Smooth muscle cell of the coronary artery (primary cell): ENCODE measurements at places on chromosomes 3 and 15. TPM values are rescaled to one million over a fixed set of nuclear protein-coding genes. Genes with fewer than 3 reads are reported as not detected.

TEX9 gene
- 2.0 and 4.1 TPM in 2 replicates for total RNA-seq

SKOR1 gene
- under 0.01 TPM in 1 of 2 replicates, not detected in the other for total RNA-seq

NRG4 gene
- not detected in 2 replicates for total RNA-seq

PDCD7 gene
- 9.5 and 10.5 TPM in 2 replicates for total RNA-seq

KLHL18 gene
- 18.3 and 30.9 TPM in 2 replicates for total RNA-seq

HESX1 gene
- 0.15 TPM in 1 of 2 replicates, not detected in the other for total RNA-seq

MYO9A gene
- total RNA-seq = 24.5 and 49.7 TPM in 2 replicates

PEX5L gene
- total RNA-seq = 1.4 TPM in 1 of 2 replicates, not detected in the other

DTX3L gene
- 7.7 and 9.6 TPM in 2 replicates for total RNA-seq

DPPA2 gene
- not detected in 2 replicates for total RNA-seq

GCSAM gene
- total RNA-seq = not detected in 2 replicates

B3GNT5 gene
- total RNA-seq = 1.4 and 2.4 TPM in 2 replicates

BOC gene
- total RNA-seq = 0.38 and 19.7 TPM in 2 replicates

DUOXA2 gene
- not detected in 2 replicates for total RNA-seq

CLPX gene
- total RNA-seq = 26.7 and 33.0 TPM in 2 replicates

CCR8 gene
- total RNA-seq = not detected in 2 replicates

CELF6 gene
- 0.15 and 0.35 TPM in 2 replicates for total RNA-seq

CASR gene
- total RNA-seq = under 0.01 TPM in 1 of 2 replicates, not detected in the other
